Stimulated activated CD4-positive, alpha-beta T cell treated with anti-CD3 and anti-CD28 coated beads, Interleukin-12 subunit alpha, Interleukin-12 subunit beta, amount 100 ng/mL, for 24 hours (primary cell): ENCODE measurements at places on chromosomes 1 and 21.

DNA sequence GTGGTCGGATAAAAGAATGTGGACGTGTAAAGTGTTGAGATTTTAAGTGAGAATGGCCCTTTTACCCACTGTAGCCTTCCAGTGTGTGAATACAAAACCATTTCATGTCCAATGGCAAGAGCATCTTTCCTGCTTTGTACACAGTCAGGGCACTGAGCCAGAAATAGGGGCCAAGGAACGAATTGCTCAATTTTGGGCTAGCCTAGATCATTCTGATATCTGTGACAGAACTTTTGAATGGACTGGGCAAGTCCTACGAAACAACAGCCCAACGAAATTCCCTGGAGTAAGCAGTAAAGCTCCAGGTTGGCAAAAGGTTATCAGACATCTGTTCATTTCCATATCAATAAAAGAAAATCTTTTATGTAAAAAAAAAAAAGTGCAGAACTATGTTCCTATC lies 5.5 kb downstream of the KIF26B start:
- DNase-seq, result no peak

DNA sequence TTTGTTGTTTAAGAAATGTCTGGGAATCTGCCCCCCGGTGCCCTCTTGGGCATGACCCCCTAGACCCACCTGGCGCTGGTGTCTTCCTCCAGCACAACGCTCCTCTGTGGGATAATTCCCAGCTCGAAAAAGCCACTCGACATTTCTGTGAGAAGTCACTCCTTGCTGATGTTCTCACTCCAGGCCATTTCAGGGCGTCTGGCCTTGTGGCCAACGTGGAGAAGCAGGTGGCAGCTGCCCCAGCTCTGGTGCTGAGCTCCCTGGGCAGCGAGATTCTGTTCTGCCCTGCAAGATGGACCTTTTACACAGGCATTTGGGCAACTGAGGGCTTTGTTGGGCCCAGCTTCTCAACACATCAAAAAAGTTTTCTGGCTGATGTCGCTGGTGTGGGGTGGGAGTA lies 147.7 kb upstream of the WNT4 start:
- DNase-seq, result no peak

- DNase-seq, result no peak
Observed at GRCh38 chr1:7455796-7456721, 315.0 kb upstream of the VAMP3 start.

DNA sequence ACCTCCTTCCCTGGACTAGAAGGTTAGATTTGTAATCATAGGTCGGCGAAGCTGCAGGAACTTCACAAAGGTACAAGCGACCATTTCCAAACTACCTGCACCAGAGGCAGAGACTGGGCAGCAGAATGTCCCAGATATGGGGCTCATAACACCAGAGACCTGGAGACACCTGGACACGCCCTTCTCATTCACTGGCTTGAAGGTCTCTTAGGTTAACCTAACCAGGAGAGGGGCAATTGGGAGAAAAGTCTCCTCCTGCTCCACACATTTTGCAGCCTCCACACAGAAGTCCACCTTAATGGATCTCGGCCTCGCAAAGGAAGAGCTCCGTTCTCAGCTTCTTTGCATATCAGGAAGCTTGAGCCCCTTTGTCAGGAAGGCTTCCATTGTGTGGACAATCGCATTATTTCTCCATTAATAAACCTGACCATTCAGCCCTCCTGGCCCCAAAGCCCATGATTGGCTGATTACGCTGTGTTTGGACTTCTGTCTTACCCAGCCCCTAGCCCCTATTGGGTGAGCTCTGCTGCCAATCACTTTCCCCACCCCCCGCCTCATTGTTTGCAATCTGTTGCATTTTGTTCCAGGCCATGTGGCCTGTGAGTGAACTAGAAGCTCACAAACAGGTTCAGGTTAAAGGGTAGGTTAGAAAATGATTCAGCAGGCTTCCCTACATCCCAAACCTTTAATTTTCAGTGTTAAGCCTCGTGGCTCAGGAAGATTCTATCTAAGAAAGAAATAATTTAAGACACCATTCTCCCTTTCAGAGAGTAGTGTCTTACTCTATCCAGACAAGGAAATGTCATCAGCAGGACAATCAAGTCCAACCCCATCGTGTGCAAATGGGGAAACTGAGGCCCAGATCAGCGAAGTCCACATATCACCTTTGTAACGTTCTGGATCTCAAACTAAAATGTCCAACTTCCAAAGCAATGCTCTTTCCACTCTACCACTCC lies 2.8 kb downstream of the MYCL start:
- DNase-seq, result no peak

DNA sequence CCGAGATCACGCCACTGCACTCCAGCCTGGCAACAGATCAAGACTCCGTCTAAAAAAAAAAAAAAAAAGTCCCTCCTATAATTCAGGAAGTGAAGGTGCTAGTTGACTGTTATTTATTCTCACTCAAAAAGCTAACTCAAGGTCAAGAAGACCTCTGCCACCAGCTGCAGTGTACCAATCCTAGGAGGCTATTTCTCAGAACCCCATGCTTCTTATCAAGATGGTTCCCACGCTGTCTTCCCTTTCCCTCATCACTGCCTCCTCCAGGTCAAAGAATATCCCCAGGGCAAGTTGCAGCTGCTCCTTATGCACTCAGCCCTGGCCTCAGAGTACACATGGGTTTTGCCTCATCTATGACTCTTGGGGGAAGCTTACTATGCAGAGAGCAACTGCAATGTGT lies 53.6 kb downstream of the RERE start:
- DNase-seq, result no peak

DNA sequence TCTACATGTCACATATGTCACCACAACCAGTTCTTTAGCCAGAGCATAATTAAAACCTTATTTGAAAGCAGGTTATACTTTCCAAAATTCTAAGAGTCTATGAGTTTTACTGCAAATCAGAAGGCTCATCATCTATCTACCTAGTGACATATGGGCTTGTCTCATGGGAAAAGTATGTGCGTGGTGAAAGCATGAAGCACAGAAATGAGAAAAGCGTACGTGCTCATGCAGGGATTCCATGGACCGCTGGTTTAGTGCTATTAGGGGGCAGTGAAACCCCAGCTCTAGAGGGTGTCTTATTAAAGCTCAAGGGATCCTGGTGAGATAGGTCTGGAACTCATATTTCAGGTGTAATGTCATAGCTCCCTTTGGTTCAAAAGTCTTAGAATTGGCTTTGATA lies 50.2 kb downstream of the FAM163A start:
- no peak for DNase-seq

DNA sequence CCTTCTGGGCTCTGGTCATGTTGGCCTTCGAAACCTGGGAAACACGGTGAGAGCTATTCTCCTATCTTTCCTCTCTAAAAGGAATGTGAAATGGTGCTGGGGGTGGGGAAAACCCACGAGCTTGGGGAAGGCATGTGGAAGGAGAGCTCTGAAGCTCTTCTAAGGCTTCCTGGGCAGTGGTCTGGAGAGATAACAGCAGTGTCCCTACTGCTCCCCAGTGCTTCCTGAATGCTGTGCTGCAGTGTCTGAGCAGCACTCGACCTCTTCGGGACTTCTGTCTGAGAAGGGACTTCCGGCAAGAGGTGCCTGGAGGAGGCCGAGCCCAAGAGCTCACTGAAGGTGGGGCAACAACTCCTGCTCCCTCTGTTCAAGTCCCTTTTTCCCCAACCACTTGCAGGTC lies 2.8 kb downstream of the USP21 start:
- DNase-seq, result no peak

DNA sequence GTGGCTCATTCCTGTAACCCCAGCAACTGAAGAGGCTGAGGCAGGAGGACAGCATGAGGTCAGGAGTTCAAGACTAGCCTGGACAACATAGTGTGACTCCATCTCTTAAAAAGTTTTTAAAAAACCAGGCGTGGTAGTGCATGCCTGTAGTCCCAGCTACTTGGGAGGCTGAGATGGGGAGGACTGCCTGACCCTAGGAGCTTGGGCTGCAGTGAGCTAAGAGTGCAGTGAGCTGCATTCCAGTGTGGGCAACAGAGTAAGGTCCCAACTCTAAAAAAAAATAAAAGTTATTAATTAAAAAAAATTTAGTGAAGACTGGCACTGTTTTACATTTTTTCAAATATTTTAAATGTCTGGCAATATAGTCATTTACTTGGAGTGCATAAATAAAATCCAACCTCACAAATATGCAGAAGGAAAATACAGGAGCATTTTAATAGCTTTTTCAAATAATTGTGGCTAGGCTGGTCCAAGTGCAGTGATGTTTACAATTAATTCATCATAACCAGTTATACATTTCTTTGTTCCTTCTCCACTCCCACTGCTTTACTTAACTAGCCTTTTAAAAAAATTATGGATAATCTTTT lies 10.8 kb downstream of the ZBTB8OS start:
- no peak for DNase-seq

- no peak for DNase-seq
Observed at GRCh38 chr21:34907461-34908418, 141.4 kb downstream of the RUNX1 start.

DNA sequence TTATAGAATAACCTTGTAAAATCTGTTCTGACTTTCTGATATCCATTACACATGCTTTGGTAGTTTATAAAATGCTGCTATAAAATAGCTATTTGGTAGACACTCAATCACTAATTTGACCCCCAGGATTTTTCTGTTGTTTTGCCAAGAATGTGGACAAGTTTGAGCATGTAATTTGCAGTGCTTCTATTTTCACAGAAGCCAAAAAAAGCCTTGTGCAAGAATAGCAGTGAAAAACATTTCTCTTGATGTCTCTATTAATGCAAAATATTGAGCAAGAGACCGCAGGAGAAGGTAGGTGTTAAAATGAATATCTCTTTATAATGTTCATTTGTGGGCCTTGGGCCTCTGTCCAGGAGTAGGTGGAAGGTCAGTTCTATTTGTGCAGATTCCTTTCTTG lies 22.5 kb downstream of the MAP3K7CL start:
- DNase-seq, result no peak

DNA sequence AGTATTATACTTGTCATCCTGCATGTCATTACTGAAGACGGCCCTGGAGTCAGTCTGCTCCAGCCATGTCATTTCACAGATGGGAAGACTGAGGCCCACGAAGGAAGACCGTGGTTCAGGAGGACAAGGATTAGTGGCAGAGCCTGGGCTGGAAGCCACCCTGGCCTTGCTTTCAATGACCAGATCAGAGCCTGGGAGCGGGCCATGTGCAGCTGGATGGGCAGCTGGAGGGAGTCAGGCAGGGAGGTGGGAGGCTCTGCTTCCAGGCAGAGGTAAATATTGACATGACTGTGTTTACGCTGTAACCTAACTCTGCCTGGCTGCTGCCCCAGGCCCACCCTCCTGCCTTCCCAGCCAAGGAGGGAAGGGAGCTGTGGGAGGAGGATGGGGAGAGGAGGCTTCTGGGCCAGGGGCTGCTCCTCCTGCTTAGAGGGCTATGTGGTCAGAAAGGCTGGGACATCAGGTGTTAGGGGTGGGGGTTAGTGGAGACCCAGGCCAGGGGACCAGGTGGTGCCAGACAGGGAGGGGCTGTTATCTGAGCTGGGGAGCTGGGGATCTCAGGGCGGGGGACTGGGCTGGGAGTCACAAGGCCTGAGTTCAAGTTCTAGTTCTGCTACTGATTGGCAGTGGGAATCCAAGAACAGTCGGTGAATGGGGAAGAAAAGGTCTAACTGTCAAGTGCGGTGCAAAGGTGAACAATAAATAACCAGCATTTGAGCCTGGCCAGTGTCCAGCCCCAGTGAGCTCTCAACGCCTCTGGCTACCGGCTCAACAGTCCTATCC lies 48.5 kb upstream of the ECE1 start:
- DNase-seq, result no peak

DNA sequence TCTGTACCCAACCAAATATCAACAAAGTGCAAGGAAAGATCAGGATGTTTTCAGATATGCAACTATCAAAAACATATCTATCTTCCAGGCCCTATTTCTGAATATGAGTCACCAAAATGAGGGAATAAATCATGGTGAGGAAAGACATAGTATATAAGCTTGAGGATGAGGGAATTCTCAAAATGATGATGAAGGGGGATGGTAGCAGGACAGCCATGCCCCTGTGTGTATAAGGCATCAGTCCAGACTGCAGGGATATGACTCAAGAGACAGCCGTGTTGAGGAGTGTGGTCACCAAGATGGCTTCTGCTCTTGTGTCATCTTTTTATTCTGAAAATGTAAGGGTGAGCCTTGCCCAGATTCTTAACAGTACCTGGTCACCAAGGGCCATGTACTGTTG lies 4.4 kb upstream of the WDR64 start:
- no peak for DNase-seq

DNA sequence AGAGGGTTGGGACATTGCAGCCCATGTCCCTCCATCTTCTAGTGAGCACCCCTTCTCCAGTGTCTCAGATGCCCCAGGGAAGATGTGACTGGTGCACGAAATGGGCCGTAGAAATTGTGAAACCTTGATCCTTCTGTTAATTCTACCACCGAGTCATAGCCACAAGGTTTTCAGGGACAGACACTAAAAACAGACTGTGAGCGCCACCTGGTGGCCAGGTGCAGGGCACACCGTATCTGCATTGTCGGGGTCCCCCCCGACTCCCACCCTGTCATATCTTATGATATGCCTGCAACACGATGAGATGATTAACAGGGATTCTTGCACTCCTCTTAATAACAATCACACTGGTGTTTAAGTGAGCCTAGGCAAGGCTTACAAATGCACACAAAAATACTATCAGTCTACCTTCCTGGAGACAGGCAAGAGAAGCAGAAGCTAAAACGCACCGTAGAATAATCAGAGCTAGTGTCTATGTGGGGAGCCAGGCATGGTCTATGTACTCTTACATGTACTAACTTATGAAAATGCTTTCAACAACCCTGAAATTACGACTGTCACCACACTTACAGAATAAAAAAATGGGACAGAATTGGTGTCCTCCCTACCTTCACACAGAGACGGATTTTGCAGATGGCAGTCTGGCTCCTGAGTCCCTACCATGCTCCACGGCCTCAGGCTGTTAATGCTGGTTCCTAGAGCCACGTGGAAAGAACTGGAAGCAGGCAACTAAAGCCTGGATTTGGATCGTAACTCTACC lies 57.9 kb downstream of the FHAD1 start:
- DNase-seq, result peak; percentile 63

- no peak for DNase-seq
Observed at GRCh38 chr1:214604523-214604922, 1.5 kb downstream of the CENPF start.

GRCh38 chr1:199723250-199723956 lies 304.1 kb upstream of the NR5A2 start:
- DNase-seq, result no peak

GRCh38 chr1:185015631-185016030 lies 29.7 kb upstream of the RNF2 start:
- DNase-seq, result no peak

- DNase-seq, result no peak
Observed at GRCh38 chr1:230633469-230633868, 8.8 kb upstream of the COG2 start.

- DNase-seq, result no peak
Observed at GRCh38 chr1:109229531-109230127, 15.9 kb downstream of the SARS1 start.

DNA sequence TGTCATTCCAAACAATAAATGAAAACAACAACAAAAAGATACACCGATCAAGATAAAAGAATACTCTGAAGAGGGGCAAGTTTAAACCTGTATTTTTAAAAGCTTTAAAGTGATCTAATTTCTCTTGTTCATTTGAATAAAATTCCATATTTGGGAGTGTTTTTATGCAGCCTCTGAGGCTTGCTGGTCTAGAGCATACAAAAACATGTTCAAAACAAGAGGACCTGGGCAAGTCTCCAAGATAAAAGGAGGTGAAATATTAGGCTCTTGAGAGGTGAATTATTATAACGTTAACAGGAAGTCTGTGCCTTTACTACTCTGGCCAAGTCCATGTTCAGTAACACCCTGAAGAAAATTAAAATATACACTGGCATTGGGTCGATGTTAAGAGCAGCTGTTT lies 20.1 kb downstream of the URB1 start:
- no peak for DNase-seq
